ENCODE measurements at places on chromosomes 16 and 17.

DNA sequence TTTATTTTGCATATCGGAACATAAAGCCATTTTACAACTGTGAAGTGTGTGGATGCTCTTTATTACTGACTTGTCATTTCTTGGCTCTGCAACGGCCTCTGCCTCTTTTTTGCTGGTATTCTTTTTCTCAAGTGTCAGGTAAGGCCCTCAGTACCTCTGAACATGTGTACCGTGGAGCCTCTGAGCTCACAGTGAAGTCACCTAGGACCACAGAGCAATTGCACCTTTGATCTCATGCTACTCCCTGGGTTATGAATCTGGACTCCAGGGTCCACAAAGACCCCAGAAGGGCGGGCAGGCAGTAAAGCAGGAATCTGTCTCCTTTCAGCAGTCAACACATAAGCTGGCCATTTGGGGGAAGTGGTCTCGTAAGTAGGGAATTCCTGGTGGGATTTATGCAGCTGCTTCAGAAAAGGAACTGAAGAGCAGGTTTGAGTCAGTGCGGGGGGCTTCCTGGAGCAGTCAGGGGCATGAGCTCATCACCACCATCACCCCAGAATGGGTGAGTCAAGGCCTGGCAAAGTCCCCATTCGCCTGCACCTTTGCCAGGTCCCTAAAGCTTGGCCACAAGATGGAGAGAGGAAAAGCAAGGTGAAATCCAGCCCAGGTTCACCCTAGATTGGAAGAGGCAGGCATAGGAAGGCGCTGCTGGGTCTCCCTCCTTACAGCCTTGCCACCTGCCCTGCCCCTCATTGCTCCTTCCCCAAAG, 33.0 kb downstream of the TBX4 start:
- H3K4me3 ChIP-seq, result no peak overlapping the region
- peaks cover 36% of the 10 kb centered on the region for H3K27me3 ChIP-seq
- no peaks in the 10 kb centered on the region for H3K36me3 ChIP-seq
- peaks cover 88% of the 10 kb centered on the region for H3K4me1 ChIP-seq
- no peak for DNase-seq

DNA sequence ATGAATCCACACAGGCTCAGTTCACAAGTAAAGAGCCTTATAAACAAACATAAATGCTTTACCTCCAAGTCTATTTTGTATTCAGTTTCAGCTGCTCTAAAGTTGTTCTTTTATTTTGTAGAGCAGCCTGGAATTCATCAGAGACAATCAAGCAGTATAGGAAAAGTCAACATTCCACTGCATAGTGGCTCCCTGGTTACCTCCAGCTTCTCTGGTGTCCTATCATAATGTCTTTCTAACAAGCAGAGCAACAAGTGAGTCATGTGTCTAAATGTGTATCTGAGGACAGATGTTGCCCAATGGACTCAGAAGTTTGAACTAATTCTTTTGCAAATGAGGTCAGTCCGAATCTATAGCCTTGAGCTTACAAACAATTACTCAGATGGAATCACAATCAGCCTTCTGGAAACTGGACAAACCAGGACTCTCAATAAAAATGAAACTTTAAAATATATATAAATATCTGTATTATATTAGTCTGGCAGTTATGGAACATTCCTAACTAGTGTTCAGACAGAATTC, 292.0 kb upstream of the TOM1L1 start:
- no peak overlapping the region for H3K27ac ChIP-seq
- DNase-seq, result no peak
- H3K4me1 ChIP-seq, result no peaks in the 10 kb centered on the region

GRCh38 chr16:4098501-4098900, 17.7 kb downstream of the ADCY9 start:
- H3K36me3 ChIP-seq, result peaks cover 12% of the 10 kb centered on the region
- H3K4me3 ChIP-seq, result no peak overlapping the region
- no peak for DNase-seq
- no peak overlapping the region for H3K27ac ChIP-seq
- H3K4me1 ChIP-seq, result peaks cover 27% of the 10 kb centered on the region

DNA sequence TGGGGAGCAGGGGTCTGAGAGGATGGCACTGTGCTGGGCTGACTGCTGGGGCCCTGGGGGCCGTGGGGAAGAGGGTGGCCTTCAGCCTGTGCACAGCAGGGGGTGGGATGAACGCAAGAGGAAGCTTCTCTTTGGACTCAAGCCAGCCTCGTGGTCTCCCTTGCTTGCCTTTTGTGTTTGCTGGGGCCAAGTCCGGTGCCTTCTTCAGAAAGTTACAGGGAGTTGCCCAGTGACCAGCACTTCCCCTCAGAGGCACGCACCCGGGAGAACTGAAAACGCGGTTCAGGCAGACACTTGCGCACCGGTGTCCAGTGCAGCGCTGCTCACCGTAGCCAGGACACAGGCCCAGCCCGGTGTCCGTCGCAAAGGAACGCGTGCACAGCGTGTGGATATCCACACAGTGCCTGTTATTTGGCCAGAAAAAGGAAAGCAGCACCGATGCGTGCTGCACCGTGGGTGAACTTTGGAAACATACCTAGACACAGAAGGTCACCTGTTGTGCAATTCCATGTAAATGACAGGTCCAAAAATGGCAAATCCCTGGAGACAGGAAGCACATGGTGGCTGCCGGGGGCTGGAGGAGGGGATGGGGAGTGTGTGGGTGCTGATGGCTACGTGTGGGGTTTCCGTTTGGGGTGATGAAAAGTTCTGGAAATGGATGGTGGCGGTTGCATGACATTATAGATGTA, 29.4 kb upstream of the NUDT16L1 start:
- DNase-seq, result no peak
- peaks cover 34% of the 10 kb centered on the region for H3K4me1 ChIP-seq
- no peak overlapping the region for H3K4me3 ChIP-seq
- H3K27ac ChIP-seq, result peak overlapping the region; percentile 66
- no peaks in the 10 kb centered on the region for H3K27me3 ChIP-seq

GRCh38 chr17:6786618-6787017, 10.6 kb downstream of the FBXO39 start:
- DNase-seq, result no peak
- H3K27me3 ChIP-seq, result peaks cover 82% of the 10 kb centered on the region
- no peaks in the 10 kb centered on the region for H3K36me3 ChIP-seq
- H3K4me3 ChIP-seq, result no peak overlapping the region

GRCh38 chr17:72236980-72237633, 116.3 kb downstream of the SOX9 start:
- H3K36me3 ChIP-seq, result peaks cover 6% of the 10 kb centered on the region
- H3K4me1 ChIP-seq, result peaks cover 56% of the 10 kb centered on the region
- peak; percentile 22 for DNase-seq
- peaks cover 18% of the 10 kb centered on the region for H3K27me3 ChIP-seq
- H3K4me3 ChIP-seq, result peak overlapping the region; percentile 45

DNA sequence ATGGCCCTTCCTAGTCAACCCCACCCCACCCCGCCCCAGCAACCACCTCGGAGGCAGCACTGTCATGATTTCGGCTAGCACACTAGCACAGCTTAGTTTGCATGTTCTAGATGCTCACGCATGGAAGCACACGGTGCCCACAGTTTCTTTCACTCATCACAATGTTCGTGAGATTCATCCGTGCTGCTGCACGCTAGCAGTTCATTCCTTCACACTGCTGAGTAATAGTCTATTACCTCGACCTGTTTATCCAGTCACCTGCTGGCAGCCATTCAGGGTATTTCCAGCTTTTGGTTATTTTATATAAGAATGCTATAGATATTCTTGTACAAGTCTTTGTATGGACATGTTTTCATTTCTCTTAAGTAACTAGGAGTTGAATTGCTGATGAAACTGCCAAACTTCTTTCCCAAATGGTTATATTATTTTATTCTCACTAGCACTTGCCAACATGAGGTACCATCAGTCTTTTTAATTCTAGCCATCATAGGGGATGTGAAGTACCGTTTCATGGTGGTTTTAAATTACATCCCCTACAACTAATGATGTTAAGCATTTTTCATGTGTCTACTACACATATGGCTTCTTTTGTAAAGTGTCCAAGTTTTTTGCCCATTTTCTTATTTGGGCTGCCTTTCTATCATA, 75.7 kb downstream of the CYTH1 start:
- peaks cover 4% of the 10 kb centered on the region for H3K27me3 ChIP-seq
- H3K4me1 ChIP-seq, result peaks cover 25% of the 10 kb centered on the region
- H3K36me3 ChIP-seq, result peaks cover 29% of the 10 kb centered on the region
- H3K4me3 ChIP-seq, result no peak overlapping the region
- DNase-seq, result no peak

GRCh38 chr16:83599789-83600462, 207.9 kb upstream of the HSBP1 start:
- DNase-seq, result no peak
- no peak overlapping the region for H3K4me3 ChIP-seq
- no peaks in the 10 kb centered on the region for H3K4me1 ChIP-seq
- H3K27me3 ChIP-seq, result peaks cover 7% of the 10 kb centered on the region
- H3K36me3 ChIP-seq, result no peaks in the 10 kb centered on the region

DNA sequence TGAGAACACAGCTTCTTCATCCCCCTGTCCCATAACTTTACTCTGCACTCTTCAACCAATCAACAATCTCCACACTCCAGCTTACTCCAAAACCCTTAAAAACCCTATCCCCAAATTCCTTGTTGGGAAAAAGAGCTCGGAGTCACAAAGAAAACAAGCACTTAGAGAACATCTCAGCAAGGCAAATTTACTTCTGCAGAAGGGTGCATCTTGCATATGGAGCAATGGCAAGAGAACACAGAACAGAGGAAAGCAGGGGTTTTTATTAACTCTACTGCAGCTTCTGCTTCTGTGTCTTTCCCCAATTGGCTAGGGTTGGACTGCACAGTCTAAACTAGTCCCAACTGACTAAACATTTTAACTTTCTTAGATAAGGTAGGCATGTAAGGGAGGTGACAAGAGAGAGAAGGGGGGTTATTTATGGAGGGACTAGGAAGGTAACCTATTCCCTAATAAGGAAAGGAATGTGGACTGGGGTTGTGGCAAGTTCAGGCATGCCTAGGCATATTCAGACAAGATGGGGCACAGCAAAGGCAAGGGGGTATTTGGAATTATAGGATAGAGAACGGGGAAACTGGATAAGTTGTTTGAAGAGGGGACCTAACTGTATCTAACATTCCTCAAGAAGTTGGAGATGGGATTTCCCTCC, 125.5 kb downstream of the CACNG3 start:
- no peak for DNase-seq
- no peak overlapping the region for H3K4me3 ChIP-seq
- peak overlapping the region; percentile 30 for H3K27ac ChIP-seq
- H3K27me3 ChIP-seq, result peaks cover 7% of the 10 kb centered on the region
- H3K4me1 ChIP-seq, result peaks cover 34% of the 10 kb centered on the region

DNA sequence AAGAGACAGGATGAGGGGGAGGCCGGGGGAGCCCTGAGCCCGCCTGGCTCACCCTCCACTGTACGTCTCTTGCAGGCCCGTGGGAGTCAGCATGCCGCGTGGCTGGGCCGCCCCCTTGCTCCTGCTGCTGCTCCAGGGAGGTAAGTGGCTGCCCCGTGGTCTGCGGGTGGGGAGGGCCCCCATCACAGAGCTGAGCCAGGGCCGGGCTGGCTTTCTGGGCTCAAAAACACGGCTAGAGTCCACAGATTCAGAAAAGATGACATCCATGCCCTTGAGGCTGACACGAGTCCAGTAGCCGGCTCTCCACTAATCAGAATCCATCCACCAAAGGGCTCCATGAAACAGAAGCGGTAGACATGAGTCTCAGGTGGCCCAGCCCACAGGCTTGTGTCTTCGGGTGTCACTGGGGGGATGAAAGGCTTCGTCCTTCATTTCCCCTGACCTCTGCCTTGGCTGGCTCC, 28.0 kb downstream of the IL21R start:
- peaks cover 13% of the 10 kb centered on the region for H3K27me3 ChIP-seq
- H3K36me3 ChIP-seq, result no peaks in the 10 kb centered on the region
- peaks cover 29% of the 10 kb centered on the region for H3K4me1 ChIP-seq
- H3K27ac ChIP-seq, result no peak overlapping the region

DNA sequence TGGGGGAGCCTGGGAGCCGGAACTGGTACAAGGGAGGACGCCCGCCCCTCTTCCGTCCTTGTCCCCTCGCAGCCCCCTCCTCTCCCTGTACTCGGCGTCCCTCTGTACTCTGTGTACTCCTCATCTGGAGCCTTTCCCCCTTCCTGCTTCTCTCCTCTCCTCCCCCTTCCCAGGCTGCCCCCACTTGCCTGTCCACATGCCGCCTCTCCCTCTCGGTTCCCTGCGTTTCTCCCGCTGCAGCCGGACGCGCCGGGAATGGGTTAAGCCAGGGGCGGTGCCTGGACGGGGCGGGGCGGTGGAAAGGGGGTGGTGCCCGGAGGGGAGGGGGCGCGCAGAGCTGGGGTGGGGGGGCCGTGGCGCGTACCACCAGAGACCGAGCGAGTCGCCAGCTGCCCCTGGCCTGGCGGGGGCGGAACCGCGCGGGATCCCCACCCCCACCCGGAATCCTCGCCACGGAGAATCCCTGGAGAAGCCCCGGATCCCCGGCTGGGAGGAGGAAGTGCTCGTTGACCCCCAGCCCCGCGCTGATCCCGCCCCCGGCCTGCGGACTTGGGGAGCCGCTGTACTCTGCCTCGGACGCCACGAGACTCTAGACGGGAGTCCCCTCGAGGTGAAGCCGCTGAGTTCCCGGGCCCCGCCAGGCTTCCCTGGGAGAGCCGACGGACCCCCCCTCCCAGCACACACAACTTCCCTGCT, 22.6 kb downstream of the GJD3 start:
- peaks cover 3% of the 10 kb centered on the region for H3K27me3 ChIP-seq
- peak overlapping the region; percentile 85 for H3K27ac ChIP-seq
- peak; percentile 91 for DNase-seq
- H3K36me3 ChIP-seq, result no peaks in the 10 kb centered on the region

DNA sequence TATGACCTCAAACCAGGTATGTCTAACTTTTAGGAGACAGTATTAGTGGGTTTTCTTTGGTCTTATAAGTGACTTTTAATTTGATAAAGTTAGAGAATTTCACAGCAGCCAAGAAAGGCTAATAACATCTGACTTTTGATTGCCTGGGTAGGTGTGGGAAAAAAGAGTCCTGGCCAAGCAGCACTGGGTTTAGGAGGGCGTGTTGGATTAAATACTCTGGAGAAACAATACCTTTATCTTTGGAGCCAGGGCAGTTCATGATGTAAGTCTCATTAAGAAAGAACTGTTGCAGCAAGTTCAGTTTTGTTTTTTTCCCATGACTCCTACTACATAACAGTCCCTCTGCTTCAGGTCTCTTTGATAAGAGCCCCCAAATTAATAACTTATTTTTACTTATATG, 26.7 kb upstream of the MRC2 start:
- DNase-seq, result no peak
- H3K4me3 ChIP-seq, result no peak overlapping the region
- H3K4me1 ChIP-seq, result no peaks in the 10 kb centered on the region
- H3K27ac ChIP-seq, result peak overlapping the region; percentile 66
- peaks cover 84% of the 10 kb centered on the region for H3K36me3 ChIP-seq

GRCh38 chr16:30741461-30741914, 6.7 kb upstream of the PHKG2 start:
- H3K27ac ChIP-seq, result no peak overlapping the region
- DNase-seq, result no peak
- H3K27me3 ChIP-seq, result no peaks in the 10 kb centered on the region
- peaks cover 7% of the 10 kb centered on the region for H3K4me1 ChIP-seq

DNA sequence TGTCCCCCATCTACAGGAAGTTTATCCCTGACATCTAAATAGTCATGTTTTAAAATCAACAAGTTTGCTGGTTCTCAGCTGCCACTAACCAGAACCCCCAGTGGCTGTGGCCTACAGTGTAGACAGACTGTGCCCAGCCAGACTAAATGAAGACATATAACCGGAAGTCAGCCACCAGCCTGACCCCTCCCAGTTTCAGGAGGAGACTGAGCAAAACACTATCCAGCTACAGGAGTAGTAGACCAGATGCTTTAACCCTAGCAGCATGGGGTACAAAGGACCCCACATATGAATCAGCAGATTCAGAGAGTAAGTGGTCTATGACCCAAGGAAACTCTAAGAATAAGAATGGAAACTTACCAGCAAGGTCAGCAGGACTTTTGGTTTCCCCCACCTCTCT, 83.4 kb downstream of the HIC1 start:
- peaks cover 22% of the 10 kb centered on the region for H3K4me1 ChIP-seq
- H3K4me3 ChIP-seq, result no peak overlapping the region
- peak overlapping the region; percentile 81 for H3K27ac ChIP-seq
- H3K36me3 ChIP-seq, result peaks cover 3% of the 10 kb centered on the region
- no peaks in the 10 kb centered on the region for H3K27me3 ChIP-seq
- no peak for DNase-seq
